ENCODE measurements at places on chromosomes 7 and 10.

GRCh38 chr10:107653832-107654287 is 489.4 kb upstream of the SORCS1 start:
- DNase-seq = no peak

GRCh38 chr10:49332768-49333167 is 33.8 kb downstream of the C10orf71 start:
- no peak for DNase-seq

DNA sequence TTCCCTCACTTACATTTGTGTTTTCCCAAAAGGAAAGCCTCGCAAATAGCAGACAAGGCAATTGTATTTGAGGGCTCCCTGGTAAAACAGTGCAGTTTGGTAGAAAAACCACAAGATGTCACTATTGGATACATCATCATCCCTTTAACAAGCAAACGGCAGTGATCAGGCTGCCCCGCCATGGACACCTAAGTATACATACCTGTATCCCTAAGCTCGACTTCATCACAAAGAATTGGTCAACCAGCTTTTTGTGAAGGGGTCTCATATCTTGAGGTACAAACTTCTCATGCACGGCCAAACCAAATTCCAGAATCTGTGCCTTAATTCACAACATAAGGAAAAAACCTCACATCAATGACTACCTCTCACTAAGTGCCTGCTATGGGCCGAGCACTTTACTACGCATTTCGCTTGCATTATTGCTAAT is 179.5 kb upstream of the IMMP2L start:
- no peak for DNase-seq

DNA sequence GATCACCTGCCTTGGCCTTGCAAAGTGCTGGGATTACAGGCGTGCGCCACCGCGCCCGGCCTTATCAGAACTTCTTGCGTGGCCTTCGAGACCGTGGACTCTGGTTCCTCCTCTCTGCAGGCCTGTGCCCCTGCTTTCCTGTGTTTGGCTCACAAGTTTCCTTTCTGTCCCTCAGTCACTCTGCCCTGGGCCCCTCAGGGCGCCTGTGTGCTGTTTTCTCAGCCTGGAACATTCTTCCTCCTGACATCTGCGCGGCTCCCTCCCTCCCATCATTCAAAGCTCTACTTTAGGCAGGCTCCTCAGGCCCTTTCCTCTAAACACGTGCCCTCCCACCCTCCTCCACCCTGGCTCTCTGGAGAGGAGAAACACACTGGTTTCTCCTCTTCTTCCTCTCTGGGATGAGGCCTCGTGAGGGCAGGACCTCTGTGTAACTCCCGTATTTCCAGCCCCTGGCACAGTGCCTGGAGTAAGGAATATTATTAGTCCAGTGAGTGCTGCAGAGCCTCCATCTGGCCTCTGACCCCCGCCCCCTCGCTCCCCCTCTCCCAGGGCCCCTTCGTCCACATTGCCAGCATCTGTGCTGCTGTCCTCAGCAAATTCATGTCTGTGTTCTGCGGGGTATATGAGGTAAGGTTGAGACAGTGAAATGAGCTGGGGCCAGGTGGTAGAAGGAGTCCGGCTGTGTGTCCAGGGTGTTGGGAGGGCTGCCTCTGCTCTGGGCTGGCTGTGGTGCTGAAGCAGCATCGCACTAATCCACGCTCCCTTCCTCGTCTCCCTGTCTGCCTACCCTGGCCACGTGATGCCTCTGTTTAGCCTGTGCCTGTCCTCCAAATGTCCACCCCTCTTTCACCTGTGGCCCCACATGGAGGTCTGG is 7.1 kb downstream of the CLCN1 start:
- DNase-seq = no peak

GRCh38 chr10:120400601-120401000 is 56.4 kb upstream of the PLPP4 start:
- no peak for DNase-seq

DNA sequence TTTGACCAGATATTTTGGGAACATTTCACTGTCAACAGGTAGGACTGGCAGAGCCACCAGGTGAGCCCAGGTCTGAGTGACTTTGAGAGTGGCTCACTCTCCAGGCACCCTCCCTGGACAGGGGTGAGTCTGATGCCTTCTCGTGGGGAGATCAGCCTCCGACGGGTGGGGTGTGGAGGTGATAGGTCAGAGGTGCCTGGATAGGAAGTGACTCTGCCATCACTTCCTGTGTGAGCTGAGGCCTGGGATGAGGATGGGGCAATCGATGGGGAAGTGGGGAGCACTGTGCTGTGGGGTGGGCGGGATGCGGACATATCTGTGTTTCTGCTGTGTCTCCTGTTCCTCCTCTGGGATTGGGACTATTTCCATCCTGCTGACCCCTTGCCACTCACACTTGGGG is 34.6 kb downstream of the IFT22 start:
- no peak for DNase-seq

DNA sequence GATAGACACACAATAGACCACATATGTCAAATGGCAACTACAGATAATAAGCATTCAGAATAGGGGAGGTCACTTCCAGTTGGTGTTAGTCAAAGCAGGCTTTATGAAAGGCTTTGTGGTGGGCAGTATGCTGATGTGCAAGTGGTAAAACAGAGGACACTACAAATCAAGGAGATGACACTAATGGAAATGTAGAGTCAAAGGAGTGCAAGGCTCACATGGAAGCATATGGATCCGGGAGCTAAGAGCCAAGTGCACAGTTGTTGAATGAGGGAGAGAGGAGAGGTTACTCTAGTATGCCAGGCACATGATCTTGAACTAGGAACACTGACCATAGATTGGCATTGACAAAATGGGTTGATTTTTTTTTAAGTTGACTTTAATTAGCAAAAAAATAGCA is 62.7 kb downstream of the GRM3 start:
- DNase-seq = no peak

Data from HS-27A (cell line).